ELF-1 (cell line): ENCODE measurements at places on chromosomes 6 and 20.

- no peak for DNase-seq
These were observed 288.7 kb downstream of the RNF144B start for GRCh38 chr6:18675881-18676280.

DNA sequence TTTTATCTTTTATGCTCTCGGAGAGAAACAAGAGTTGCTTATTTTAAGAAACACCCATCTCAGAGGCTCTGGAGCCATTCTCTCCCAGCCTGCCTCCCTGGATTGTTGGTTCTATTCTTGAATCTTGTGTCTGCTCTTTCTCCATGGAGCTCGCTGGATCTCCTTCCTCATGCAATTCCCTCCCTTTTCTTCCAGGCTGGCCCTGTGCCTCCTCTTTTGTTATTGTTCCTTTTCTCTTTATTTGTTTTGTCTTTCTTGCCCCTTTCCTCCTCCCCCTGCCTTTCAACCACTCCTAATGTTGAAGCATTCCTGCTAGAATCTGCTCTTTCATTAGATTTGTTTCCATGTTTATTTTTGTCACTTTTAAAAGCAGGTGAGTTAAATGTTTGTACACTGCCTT, 76.5 kb downstream of the STMND1 start:
- DNase-seq: peak; percentile 6

- DNase-seq: no peak
These were observed 127.5 kb upstream of the COL21A1 start for GRCh38 chr6:56374841-56375369.

DNA sequence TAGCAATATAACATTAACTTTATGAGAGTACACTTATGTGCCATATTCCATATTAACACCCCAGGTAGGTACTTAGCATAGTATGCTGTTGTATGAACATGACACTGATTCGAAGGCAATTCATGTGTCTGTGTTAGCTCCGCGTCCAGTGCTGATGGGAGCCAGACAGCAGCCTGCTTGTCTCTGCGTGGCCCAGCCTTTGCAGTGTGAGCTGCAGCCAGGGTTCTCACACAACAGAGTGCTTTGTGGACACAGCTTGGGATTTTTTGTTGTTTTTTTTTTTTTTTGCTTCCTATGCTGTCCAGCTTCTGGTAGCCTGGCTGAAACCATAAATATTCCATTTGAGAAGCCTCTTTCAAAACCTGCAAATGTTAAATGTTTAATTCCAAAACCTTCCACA, 350.9 kb downstream of the SMOC2 start:
- no peak for DNase-seq

- DNase-seq: peak; percentile 16
These were observed 265.5 kb upstream of the EXOC2 start for GRCh38 chr6:958488-958887.

- peak; percentile 33 for DNase-seq
These were observed 126.0 kb upstream of the PMEPA1 start for GRCh38 chr20:57835588-57836455.

DNA sequence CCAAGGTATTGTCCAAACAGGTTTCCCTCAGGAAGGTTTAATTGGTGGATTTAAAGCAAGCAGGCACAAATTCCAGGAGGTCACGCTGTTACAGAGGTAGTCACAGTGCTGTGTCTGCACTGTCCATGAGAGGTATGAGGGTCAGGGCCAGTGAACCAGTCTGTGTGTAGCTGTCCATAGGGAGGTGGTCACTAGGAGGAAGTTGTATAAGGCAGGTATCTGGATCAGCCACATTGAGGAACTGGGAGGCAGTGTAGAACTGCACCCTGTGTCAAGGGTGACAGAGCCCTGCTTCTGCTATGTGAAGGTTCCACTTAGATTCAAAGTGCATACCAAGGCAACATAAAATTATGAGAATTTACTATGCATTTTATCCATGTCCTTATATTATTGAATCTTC, 73.3 kb downstream of the MAP3K4 start:
- no peak for DNase-seq

DNA sequence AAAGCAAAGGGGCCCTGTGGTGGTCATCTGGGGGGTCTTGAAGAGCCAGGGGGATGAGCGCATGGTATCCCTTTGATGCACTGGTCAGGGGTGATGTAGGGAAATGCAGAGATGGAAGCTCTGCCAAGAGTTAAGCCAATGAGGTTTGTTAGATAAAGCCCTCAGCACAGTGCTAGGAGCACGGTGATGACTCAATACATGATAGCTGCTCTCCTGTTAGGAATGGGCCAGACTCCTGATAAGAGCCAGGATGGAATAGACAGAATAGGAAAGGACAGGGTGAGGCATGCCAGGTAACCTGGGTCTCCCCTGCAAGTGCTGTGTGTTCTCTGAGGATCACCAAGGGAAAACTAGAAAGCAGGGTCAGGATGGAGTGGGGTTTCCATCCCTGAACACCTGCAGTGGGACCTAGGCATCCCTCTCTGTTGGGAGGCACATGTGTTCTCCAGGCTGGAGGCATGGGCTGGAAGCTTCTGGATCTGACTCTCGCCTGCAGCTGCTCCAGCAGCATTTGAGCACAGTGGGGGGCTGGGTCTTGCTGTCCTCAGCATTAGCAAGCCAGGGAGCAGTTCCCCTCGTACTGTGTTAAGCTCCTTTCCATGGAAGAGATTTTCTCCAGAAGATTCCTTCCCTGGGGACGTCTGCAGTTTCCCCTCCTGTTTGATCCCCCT, 71.8 kb upstream of the TIAM2 start:
- peak; percentile 44 for DNase-seq

GRCh38 chr6:35146453-35146852, 5.3 kb upstream of the TCP11 start:
- peak; percentile 69 for DNase-seq

DNA sequence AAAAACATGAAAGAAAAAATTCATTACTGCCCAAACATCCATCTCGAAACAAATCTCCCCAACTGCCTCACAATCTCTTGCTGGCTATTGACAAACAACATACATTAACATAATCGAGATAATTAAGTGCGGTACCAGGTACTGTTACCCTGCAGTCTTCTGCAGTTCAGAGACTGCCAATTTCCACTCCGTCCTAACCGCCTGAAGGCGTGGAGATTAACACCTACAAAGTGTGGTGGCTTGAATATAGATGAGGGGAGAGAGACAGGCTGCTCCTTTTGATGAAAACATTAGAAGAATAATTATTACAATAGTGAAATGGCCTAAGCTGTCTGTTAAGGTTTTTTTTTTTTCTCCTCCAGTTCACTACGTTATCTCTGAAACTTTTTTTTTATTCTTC, 258.9 kb upstream of the SOX4 start:
- no peak for DNase-seq
